ENCODE measurements at places on chromosomes 6 and 20.

- DNase-seq: no peak
Measured at GRCh38 chr6:38542031-38542430, 97.7 kb downstream of the BTBD9 start.

DNA sequence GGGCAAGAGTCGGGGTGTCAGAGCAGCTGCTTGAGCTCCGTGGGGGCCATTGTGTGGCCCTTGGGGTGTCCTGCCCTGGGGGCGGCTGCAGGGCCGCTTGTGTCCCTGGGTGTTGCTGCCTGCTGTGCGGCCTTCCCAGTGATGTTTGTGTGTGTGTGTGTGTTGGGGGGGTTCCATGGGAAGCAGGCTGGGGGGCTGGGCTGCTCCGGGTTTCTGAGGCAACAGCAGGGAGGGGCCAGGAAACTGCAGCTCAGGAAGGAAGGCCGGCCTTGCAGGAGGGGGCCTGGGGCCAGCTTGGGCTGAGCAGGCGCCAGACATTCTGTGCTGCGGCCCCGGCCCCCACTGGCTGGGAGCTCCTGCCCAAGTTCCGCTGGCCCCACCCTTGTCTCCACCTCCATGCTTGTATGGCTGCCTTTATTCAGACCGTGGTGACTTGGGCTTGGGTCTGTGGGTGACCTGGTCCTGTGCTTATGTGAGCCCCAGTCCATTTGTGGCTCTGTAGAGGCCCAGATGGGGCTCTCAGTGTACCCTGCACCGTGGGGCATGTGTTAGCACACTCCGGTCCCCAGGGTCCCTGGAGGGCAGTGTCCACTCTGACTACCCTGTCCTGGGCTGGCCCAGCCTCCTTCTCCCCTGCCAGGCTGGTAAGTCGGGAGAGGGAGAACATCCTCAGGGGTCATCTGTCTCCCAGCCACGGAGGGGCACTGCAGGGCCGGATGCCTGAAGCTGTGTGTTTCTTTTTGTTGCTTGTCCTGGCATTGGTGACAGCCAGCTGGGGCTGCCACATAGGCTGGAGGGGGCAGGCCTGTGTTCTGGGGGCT lies 4.6 kb upstream of the SOX18 start:
- DNase-seq: no peak

- no peak for DNase-seq
Measured at GRCh38 chr6:27800731-27801373, 111.3 kb downstream of the OR2B2 start.

DNA sequence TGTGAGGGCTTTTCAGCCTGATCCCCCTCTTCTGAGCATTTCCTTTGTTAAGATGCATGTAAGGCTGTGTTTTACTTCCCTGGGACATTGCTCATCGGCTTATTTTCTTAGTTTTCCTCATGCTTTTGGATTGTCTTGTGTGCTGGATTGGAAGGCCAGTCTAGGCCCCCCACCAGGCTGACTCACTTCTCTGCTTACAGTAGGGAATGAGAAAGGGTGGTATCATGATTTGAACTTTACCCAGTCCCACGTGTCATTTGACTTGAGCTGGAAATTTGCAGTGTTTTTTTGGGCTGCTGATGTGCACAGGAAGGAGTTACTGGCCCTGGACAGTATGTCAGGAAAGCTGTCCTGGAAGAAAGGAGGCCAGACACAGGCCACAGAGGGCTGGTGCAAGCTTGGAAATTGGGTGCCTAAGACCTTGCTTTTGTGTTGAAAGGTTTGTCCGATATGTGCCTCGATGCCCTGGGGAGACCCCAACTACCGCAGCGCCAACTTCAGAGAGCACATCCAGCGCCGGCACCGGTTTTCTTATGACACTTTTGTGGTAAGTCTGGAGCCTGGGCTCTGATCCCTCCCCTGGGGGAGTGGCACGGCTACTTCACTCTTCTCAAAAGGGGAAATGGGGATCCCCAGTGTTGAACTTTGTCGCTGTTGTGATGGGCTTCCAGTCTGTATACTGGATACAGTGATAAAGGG lies 12.8 kb downstream of the RNF114 start:
- DNase-seq: no peak

DNA sequence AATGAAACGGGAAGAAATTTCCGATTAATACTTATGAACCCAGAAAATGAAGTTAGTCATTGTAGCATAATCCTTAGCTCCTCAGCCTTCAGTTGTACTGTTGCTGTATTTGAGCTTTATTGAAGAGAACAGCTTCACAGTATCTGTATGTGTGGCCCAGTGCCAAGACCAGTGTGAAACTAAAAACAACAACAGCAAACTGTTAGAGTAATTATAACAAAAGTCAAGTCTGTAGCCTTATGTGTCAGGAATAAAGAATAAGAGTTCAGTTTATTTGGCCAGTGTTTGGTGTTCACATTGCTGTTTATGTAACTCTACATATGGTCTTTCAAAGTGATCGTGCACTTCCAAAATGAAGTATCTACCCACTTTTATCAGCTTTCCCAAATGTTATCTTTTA lies 70.9 kb downstream of the ARID1B start:
- DNase-seq: no peak

GRCh38 chr6:56521976-56522375 lies 120.7 kb downstream of the DST start:
- DNase-seq: no peak
